ENCODE measurements at places on chromosomes 4 and X.

DNA sequence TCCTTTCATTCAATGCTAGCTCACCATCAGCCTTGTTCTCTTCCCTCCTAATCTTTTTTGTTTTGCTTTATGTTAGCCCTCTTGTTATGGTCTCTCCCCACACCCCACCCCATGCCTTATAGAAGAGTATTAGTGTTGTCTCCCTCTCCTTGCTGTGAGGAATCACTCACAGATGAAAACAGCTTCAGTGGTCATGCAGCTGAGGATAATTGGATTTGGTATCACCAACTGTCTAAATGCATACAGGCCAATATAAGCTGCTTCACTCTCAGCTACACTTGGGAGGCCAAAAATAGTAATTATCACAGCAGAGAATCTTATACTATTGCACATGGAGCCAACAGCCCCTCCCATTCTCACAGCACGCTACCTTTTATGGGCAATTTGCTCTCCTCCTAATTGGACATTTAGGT lies 494.6 kb upstream of the FAM241A start:
- DNase-seq = no peak

DNA sequence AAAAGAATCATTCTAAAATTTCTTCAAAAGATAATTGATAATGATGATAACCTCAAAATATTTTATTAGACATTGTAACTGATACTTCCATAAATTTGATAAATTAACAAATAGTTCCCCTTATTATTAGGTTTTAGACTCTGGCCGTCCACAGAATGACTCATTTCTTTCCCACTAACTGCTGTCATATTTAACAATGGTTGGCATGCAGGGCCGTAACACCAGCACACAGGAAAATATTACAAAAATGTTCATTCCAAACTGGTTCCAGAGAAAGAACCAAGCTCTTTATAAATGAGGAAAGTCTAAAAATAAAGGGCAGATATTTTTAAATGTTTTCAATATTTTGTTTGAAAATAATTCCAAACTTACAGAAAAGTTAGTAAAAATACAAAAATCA lies 28.2 kb downstream of the WDFY3 start:
- no peak for DNase-seq

GRCh38 chr4:29708473-29708872 lies 1011.7 kb upstream of the PCDH7 start:
- DNase-seq = no peak

DNA sequence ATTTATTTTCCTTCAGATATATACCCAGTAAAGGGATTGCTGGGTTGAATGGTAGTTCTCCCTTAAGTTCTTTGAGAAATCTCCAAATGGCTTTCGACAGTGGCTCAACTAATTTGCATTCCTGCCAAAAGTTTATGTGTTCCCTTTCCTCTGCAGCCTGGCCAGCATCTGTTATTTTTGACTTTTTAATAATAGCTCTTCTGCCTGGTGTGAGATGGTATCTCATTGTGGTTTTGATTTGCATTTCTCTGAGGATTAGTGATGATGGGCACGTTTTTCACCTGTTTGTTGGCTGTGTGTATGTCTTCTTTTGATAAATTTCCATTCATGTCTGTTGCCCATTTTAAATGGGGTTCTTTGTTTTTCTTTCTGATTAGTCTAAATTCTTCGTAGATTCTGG lies 375.2 kb downstream of the UBE2NL start:
- no peak for DNase-seq

GRCh38 chrX:114584375-114584943 lies 573 bp downstream of the HTR2C start:
- DNase-seq = no peak

- DNase-seq = no peak
Observed at GRCh38 chr4:53640576-53641453, 49.5 kb upstream of the LNX1 start.

- DNase-seq = no peak
Observed at GRCh38 chrX:28351801-28352200, 235.4 kb upstream of the IL1RAPL1 start.

- no peak for DNase-seq
Observed at GRCh38 chrX:96394598-96394997, 290.0 kb upstream of the DIAPH2 start.

DNA sequence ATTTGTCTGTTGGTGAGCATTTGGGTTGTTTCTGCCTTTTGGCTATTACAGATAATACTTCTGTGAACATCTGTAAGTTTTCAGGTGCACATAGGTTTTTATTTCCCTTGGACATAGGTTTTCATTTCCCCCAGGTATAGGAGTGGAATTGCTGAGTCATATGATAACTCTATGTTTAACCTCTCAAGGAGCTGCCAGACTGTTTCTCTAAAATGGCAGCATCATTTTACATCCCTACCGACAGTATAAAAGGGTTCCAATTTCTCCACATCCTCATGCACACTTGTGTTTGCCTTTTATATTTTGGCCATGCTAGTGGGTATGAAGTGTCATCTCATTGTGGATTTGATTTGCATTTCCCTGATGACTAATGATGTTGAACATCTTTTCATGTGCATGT lies 53.5 kb downstream of the TMEM164 start:
- no peak for DNase-seq

DNA sequence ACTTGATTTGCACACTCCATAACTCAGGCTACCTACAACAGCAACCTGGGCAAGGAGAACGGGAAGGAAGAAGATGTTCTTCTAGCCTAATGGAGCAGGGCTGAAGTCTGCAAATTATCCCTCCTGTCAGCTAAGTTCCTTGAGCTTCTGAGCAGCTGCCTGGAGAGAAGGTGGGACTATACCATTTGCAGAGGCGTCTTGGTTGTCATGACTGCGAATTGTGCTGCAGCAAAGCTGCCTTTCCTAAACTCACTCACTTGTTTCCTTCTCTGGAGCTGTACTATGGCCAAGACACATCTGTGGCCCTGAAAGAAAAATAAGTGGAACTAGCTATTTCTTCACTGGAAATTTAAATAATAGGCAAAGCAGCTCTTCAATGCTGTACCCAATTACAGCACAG lies 682.4 kb upstream of the GRIA3 start:
- no peak for DNase-seq

DNA sequence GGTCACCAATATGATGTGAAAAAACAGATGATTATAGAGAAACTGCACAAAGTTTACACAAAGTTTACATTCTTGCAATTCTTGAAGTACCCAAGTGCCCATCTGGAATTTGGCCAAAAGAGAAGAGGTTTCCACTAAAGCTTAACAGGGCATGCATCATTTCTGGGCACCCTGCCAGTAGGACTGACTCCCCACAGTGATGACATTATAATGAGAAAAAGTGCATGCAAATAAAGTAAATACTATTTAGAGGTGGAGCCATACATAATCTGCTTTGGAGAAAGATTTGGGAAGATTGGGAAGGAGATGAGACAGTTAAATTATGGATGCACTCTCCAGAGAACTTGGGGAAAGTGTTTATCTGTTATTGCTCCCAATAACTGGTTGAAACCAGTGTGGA lies 93.7 kb upstream of the TRPC3 start:
- peak; percentile 90 for DNase-seq

DNA sequence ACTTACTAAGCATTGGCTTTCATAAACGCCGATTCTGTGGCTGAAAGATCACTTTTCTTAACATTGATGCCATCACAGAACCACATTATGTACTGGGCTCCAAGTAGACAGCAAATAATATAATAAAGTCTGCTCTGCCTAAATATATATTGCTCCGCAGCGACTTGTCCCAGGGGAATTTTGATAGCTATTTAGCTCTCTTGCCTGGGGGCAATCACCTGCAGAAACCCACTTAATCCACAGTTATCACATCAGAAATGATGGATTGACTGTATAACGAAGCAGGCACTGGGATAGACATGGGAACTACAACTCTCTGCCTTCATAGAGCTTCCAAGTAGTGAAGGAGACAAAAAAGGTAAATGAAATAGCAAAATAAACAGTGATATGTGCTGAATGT lies 48.0 kb upstream of the MYOZ2 start:
- DNase-seq = no peak

- DNase-seq = no peak
Observed at GRCh38 chr4:118397623-118397979, 44.8 kb upstream of the PRSS12 start.

GRCh38 chr4:52718123-52718522 lies 33.1 kb downstream of the ERVMER34-1 start:
- DNase-seq = no peak

DNA sequence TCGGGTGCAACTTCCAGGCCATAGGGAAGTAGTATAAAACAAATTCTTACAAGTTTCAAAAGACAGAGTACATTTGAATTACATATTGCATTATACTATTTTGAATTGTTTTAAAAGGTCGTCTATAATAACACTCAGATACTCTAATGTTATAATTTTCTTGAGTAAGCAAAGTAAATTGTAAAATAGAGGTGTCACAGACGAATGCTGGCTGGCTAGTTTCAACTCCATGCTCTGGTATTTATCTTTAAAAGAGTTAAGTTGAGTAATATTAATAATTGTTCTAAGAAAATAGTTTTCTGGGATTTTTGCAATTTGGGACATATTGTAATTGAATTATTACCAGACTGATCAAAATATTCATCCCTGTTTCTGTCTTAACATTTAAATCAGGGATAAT lies 764.9 kb downstream of the TECRL start:
- DNase-seq = no peak

DNA sequence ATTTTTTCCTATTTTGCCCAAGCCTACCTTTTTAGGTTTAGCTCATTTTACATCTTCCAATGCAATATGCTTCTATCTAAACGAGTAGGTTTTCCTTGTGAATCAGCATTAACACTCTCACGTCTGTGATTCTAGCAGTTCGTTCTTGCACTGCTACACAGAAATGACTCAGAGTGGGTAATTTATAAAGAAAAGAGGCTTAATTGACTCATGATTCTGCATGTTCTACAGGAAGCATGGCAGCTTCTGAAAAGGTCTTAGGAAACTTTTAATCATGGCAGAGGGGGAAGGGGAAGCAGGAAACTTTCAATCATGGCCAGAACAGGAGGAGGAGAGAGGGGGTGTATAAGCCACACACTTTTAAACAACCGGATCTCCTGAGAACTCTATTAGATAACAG lies 44.9 kb downstream of the SPANXN1 start:
- no peak for DNase-seq

DNA sequence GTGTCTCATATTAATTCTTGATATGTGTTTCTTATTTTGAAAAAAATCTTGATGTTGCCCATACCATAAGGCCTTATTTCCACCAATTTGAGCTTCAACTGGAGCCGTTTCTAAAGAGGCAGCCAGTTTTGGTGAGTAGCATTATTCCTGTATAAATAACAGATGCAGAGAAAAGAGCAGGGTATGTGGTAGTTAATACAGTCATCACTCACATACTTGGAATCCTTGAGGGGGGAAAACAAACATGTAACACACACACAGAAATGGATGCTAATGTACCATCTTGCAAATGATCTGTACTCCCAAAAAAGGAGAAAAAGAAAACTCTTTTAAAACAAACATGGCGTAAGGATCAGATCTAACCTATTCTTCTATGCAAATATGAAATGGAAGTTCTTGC lies 389.7 kb downstream of the GPM6A start:
- peak; percentile 29 for DNase-seq

DNA sequence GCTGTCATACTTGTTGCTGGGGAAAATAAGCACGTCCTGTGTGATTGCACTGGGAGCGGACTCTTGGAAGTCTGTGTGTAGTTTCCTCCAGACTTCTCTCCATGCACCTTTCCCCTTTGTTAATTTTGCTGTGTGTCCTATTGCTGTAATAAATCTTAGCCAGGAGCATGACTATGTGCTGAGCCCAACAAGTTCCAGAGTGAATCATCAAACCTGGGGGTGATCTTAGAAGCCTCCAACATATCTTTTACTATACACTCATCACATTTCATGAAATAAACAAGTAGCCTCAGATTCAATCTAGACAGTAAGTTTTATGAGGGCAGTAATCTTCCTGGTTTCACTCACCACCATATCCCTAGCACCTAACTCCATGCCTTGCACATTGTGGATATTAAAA lies 43.3 kb upstream of the FGF13 start:
- DNase-seq = no peak

GRCh38 chrX:131217989-131218388 lies 71.1 kb downstream of the IGSF1 start:
- DNase-seq = no peak

DNA sequence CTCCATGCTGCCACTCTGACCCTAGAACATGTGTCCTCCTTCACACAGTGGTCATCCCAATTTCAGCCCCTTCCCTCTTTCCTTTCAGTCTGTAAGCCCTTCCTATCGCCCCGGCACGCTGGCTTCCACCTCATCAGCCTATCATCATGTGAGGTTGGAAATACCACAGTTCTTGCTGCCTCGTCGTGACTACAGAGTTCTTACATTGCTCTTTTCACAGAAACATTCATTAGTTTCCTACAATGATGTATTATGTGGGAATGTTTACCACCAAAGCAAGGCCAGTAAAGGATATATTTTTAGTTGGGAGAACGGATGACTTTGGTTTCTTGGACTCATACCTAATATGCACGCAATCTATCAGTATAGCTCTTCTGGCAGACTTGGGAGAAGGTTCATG lies 169.5 kb upstream of the BOD1L1 start:
- DNase-seq = no peak

- no peak for DNase-seq
Observed at GRCh38 chr4:52576961-52577623, 82.0 kb downstream of the USP46 start.

GRCh38 chr4:59553063-59553720 lies 1646.9 kb upstream of the ADGRL3 start:
- DNase-seq = peak; percentile 23
